ENCODE measurements at places on chromosomes 2 and 18. TPM values are rescaled to one million over a fixed set of nuclear protein-coding genes. Genes with fewer than 3 reads are reported as not detected.

- no peak for DNase-seq
These were observed 118.8 kb downstream of the MGAT5 start for GRCh38 chr2:134372611-134373131.

DNA sequence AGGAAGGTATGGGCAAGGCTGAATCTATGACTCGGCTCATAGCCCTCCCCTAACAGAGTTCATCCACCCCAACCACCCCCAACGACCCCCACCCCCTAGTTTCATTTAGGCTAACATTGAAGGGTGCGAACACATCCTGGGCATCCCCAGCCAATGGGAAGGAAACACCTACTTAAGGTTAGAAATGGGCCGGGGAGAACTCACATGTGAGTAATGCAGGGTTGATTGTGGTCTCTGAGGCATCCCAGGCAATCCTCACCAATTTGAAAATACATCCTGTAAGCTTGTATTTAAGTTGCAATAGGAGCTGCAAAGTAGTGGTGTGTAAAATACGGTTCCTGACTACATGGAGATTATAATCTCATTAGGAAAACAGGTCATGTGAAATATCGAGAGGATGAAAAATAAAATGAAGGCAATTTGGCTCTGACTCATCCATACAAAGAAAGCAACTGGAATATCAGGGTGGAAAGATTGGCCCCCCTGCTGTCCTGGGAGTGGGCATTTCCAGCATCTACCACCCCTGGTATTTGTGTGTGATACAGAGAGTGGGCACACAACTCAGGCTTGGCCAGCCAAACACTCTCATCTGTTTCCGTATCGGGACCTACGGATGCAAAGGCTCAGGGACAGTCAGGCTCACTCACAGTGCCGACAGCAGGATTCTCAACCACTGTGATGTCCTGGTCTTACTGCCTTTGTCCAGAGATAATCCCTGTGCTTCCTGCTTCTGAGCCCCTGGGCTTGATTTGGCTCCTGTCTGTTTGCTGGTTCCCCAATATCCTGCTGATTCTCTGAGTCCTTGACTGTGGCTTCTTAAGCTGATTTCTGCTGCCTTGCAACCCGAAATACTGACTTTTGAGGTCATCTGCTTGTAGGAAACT, 90.0 kb upstream of the NCKAP5 start:
- DNase-seq: no peak

DNA sequence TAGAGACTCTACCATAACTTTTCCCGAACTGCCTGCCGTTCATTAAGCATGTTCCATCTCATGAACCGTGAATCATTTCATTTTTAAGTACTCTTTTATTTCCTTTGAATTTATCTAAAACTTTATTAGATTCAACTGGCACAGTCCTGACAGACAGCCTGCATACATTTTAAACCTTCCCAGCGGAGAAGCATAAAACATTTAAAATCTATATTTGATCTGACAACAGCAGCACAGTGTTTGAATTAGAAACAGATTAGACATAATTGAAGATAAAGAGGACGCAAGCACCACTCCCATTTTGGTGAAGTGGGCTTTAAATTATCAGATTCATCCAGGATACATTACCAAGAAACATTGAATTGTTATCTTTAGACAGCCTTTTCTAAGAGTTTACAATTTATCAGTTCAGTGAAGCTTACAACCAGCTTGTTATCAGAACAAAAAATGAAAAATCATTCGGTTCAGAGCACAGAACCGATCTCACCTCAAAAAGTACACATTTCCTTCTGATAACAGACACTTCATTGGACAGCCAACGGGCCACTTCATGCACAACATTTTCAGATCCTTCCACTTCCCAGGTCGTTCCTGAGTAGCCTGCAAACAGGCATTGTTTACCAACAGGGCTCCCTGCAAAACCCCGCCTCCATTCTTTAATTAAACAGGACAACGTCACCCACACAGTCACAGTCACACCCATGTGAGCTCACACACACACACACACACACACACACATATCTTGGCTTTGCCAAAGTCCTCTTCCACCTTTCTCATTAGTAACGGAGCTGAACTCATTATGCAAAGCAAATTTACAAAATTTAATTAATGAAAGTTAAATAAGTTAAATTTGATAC, 171.2 kb downstream of the SP3 start:
- DNase-seq: no peak

DNA sequence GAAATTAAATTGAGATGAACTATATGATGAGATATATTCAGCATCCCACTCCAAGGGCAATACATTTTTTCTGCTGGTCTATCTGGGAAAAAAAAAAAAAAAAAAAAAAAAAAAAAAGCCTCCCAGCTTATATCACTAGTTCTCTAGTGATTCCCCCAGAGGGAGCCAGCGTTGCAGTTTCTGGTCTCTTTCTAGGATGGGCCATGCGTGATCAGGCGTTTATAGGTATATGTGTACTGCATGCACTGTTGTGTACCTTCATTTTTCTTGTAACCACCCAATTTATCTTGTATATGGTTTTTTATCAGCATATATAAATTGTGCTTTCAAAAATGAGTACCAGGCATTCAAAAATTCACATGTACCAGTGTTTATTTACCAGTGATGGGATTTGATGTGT, 35.1 kb downstream of the DCDC2C start:
- DNase-seq: peak; percentile 4

GRCh38 chr2:70703900-70704549, 64.0 kb downstream of the ADD2 start:
- no peak for DNase-seq

- no peak for DNase-seq
These were observed 115.3 kb upstream of the ITGB6 start for GRCh38 chr2:160315337-160315736.

The CNTNAP5 gene
- not detected for total RNA-seq

The GPBAR1 gene
- total RNA-seq: 1.4 TPM

The KCNF1 gene
- total RNA-seq: not detected

All from activated T-cell treated with anti-CD3 and anti-CD28 coated beads, Interleukin-2, amount 50 U/mL, for 72 hours (primary cell).